ENCODE measurements at places on chromosomes 6 and 20.

DNA sequence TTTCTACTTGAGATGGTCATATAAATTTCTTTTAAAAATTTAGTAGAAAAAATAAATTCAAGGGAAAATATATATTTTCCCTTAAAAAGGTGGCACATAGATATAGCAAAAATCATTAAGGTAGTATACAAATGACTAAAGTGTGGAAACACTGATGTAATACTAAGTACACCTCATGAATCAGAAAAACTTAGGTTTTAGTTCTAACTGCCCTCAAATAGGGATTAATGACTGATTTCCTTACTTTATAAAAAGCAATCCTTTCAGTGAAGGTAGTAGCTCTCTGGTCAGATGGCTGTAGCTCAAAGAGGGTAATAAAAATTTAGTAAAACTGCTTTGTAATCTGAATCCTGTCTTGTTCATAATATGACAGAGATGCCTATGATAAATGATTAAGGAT, 63.5 kb downstream of the FYN start:
- H3K4me1 ChIP-seq: peaks cover 93% of the 10 kb centered on the region
- no peaks in the 10 kb centered on the region for H3K27me3 ChIP-seq
- DNase-seq: no peak

GRCh38 chr6:161038229-161039031, 46.9 kb downstream of the MAP3K4 start:
- no peak overlapping the region for H3K27ac ChIP-seq
- no peaks in the 10 kb centered on the region for H3K4me1 ChIP-seq
- no peak for DNase-seq
- H3K27me3 ChIP-seq: no peaks in the 10 kb centered on the region
- no peak overlapping the region for H3K4me3 ChIP-seq
- H3K36me3 ChIP-seq: peaks cover 10% of the 10 kb centered on the region

GRCh38 chr20:32917191-32917950, 58.6 kb downstream of the EFCAB8 start:
- no peak for DNase-seq
- no peak overlapping the region for H3K4me3 ChIP-seq
- no peaks in the 10 kb centered on the region for H3K27me3 ChIP-seq
- H3K4me1 ChIP-seq: no peaks in the 10 kb centered on the region
- H3K36me3 ChIP-seq: no peaks in the 10 kb centered on the region

- no peaks in the 10 kb centered on the region for H3K27me3 ChIP-seq
- peaks cover 4% of the 10 kb centered on the region for H3K4me1 ChIP-seq
- H3K27ac ChIP-seq: peak overlapping the region; percentile 25
- H3K4me3 ChIP-seq: peak overlapping the region; percentile 55
- H3K36me3 ChIP-seq: no peaks in the 10 kb centered on the region
Measured at GRCh38 chr6:47414423-47415167, 63.0 kb upstream of the CD2AP start.

DNA sequence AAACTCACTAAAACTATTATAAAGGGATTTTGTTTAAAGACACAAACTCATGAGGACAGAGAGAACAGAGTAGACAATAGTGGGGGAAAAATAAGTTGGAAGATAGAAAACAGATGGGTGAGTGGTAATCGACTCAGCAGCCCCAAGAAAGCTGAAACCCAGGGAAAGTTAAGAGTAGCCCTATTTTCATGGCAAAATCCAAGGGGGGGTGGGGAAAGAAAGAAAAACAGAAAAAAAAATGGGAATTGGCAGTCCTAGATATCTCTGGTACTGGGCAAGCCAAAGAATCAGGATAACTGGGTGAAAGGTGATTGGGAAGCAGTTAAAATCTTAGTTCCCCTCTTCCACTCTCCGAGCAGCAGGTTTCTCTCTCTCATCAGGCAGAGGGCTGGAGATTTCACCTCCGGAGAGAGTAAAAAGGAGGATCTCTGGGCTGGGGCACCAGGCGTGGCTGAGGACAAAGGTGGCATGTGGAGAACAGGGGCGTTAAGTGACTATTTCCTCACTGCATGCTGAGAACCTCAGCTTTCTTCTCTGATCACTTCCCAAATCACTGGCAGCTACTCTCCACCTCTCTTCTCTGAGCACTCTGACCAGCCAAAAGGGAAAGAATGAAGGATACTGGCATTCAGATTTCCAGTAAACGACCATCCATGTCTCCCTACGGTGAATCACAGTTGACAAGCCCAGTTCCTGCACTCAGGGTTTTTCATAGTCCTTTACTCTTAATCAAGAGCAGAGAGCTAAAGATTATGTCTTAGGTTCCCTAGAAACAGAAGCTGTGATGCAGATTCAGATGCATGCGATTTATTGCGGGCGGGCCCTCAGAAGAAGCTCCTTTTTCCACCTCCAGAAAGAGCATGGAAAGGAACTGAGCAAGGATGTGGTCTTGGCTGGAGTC, 7.3 kb upstream of the RNF24 start:
- no peak overlapping the region for H3K27ac ChIP-seq
- no peak overlapping the region for H3K4me3 ChIP-seq
- no peaks in the 10 kb centered on the region for H3K27me3 ChIP-seq
- H3K36me3 ChIP-seq: no peaks in the 10 kb centered on the region

Data from CD8-positive, alpha-beta memory T cell (primary cell).